Heart left ventricle (tissue), 16 donors: ENCODE measurements at places on chromosomes 12 and 14.

DNA sequence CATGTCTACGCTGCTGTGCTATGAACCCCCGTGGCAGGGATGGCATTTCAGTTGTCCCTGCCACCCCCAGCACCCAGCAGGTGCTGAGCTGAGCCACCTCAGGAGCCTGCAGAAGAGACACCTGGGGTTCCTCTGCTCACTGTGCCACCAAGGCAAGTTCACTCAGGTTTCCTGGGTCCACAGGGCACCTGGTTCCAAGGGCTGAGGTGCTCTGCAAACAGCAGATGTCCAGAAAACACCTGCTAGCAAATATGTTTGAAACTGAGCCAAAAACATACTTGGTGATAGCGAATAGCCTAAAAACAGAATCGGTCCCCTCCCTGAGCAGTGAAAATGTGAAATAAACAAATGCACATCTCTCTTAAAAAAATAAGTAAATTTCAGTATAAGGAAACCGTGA is 35.6 kb upstream of the GPR68 start:
- no peak for DNase-seq

- DNase-seq, result peak; percentile 88
Observed at GRCh38 chr12:54419088-54419887, at the start of gene ITGA5. TSS of gene ITGA5 (minus strand) at chr12:54419266. CDS start at chr12:54419198, 68 bp downstream.

- DNase-seq, result no peak
Observed at GRCh38 chr12:21438643-21439042, 1.2 kb downstream of the PYROXD1 start.

DNA sequence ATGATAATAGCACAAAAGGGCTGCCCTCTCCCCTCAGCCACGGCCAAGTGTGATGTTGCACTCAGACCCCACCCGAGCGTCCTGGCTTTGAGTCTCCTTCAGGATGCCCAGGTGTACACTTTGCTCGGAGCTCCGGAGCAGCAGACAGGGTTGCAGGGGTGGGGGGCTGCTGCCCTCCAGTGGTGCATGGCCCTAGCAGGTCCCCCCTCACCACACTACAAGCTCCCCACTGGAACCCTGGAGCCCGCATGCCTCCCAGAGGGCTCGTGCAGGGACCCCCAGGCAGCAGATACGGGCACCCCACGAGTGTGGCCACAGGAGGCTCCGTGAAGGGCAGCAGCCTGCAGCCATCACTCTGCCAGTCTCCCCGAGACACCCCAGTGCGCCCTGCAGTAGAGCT is 69.9 kb upstream of the C14orf180 start:
- no peak for DNase-seq

DNA sequence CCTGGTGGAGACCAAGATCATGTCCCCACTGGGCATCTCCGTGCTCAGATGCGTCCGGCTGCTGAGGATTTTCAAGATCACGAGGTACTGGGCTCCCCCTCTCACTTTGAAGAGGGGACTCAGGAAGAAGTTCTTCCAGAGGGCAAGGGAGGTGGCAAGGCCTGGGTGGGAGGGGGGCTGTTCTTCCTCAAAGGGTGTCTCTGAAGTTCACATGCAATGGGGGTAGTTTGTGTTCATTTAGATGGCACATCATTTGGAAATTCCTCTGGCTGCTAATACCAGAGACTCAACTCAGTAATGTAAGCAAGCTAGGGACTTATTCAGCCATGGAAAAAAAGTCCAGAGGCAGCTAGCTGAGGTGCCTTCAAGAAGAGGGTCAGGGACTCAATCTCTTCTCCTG is 227.1 kb upstream of the FKBP4 start:
- no peak for DNase-seq

GRCh38 chr12:125533434-125534029 is 468.3 kb downstream of the AACS start:
- no peak for DNase-seq

GRCh38 chr12:79661629-79662028 is 29.1 kb downstream of the PAWR start:
- no peak for DNase-seq

DNA sequence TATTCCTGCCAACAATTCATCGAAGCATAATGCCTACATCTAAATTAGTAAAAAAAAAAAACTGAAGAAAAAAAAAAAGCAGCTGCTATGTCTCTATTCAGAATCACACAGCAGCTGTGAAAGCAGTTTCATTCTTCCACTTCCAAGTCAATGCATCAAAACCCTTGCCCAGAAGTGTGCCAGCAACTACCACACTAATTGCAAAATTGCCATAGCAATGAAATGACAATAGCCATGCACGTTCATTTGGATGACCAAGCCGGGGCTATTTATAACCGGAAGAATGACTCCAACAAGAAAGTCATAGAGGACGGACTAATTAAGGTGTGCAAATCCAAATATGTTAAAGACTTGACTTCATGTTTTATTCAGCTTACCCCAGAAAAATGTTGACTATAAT is 42.5 kb downstream of the SLC2A13 start:
- peak; percentile 26 for DNase-seq

GRCh38 chr12:91126516-91126915 is 15.2 kb upstream of the LUM start:
- no peak for DNase-seq

DNA sequence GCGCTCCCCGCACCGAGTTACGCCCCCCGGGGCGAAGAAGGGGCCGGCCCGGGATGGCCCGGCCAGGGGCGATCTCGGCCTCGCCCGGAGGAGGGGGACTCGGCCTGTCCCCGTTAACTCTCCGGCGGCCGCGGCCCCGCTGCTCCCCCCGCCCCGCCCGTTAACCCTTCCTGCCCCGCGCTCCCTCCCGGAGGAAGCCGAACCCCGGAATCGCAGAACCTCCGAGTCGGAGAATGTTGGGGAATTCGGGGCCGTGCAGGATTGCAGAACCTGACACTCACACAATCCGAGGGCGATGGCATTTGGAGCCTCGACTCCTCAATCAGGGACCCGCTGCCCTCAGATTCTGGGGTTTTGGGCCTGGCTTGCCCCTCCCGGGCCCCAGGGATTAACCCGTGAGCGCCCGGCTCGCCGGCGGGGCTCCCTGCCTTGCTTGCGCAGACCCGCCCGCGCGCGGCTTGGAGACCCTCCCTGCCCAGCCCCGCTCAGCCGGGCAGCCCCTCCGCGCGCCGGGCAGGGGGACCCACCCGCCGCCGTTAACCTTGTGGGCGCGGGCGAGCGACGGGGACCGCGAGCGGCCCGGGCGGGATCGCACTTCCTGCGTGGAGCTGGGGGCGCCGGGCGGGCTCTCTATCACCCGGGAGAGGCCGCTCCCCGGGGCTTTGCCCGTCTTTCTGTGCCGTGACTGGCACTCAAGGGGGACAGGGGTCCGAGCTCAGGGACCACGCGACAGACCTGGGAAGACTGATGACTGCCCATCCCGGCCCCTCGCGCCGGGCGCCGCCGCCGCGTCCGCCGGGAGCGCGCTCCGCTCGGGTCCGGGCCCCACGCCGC is 18.8 kb downstream of the BEGAIN start:
- DNase-seq, result no peak

DNA sequence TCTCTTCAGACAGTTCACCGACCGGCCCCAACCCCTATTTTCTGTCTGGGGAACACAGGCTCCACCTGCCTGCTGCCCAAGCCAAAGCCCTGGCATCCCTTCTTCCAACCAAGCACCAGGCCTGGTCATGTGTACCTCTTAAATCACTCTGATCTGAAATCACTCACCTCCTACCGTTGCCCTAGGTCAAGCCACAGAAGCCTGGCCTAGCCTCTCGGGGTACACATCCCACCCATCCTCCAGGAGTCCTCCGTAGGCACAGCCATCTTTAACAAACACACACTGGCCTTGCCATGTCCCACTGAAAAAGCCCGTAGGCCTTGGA is 81.8 kb downstream of the IRF2BPL start:
- DNase-seq, result no peak

DNA sequence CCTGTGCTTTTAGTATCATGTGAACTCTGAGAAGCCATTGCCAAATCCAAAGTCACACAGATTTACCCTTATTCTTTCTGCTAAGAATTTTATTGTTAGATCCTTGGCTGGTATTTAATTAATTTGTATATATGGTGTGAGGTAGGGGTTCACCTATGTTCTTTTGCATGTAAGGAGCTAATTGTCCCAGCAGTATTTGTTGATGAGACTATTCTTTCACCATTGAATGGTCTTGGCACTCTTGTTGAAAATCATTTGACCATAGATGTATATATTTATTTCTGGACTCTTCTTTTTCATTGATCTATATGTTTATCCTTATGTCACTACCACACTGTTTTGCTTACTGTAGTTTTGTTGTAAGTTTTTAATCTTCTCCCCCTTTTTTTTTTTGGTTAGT is 26.2 kb downstream of the G2E3 start:
- DNase-seq, result no peak

- no peak for DNase-seq
Observed at GRCh38 chr12:58925111-58925611, 4.9 kb upstream of the LRIG3 start.

GRCh38 chr14:57352396-57353170 is 37.8 kb upstream of the NAA30 start:
- no peak for DNase-seq

DNA sequence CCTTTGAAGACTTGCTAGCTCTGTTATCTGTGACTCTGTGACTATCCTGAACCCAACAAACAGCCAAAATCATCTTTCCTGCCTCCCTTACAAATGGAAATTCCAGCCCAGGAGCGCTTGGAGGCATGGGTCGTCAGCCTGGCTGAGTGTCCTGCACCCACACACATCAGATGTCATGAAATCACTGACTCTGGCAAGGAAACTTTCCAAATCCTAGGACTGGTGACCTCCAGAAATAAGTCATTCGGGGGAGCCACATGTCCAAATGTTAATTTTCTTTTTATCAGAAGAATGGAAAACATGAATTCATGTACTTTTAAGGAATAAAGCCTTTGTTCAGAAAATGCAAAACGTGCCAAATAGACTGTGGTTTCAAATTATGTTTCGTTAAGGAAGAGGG is 96.3 kb upstream of the EVL start:
- no peak for DNase-seq

- DNase-seq, result no peak
Observed at GRCh38 chr14:31596342-31597095, 35.3 kb downstream of the NUBPL start.

GRCh38 chr12:52260361-52261207 is 13.9 kb upstream of the KRT86 start:
- no peak for DNase-seq

DNA sequence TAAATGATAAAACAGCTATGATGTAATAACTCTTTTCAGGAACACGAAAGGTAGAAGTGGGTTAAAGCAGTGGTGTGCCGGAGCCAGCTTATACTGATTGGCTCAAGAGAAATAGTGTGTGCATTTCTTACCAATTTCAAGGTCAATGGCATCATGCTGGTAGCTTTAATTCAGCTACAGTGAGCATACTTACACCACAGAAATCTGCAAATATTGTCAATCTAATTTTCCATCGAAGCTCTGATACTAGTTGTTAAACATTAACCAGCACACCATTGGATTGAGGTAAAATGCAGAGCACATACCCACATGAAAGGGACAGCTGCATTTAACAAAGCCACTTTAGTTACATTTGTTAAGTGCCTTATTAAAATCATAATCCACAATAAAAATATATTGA is 225.7 kb downstream of the KCNC2 start:
- no peak for DNase-seq

DNA sequence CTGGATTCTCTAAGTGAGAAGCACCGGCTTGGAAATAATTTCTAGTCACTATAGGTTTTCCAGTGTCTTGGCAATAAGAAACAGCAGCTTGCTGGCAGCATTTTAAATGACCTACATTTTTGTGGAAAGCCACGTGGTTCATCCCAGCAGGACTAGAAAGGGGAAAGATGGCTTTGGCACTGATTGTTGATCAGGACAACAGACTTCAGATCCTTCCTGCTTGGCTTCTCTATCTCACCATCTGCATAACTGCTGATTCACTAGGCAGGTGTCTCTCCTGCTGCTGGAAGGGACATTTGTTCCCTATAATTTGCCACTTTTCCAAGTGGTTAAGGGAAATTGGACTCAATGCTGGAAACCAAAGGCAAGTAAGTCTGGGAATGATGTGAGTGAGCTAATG is 131.0 kb downstream of the TTC8 start:
- DNase-seq, result no peak

- no peak for DNase-seq
Observed at GRCh38 chr12:42342028-42342427, 16.1 kb downstream of the PPHLN1 start.

- peak; percentile 38 for DNase-seq
Observed at GRCh38 chr12:89098441-89099112, 253.7 kb downstream of the DUSP6 start.

DNA sequence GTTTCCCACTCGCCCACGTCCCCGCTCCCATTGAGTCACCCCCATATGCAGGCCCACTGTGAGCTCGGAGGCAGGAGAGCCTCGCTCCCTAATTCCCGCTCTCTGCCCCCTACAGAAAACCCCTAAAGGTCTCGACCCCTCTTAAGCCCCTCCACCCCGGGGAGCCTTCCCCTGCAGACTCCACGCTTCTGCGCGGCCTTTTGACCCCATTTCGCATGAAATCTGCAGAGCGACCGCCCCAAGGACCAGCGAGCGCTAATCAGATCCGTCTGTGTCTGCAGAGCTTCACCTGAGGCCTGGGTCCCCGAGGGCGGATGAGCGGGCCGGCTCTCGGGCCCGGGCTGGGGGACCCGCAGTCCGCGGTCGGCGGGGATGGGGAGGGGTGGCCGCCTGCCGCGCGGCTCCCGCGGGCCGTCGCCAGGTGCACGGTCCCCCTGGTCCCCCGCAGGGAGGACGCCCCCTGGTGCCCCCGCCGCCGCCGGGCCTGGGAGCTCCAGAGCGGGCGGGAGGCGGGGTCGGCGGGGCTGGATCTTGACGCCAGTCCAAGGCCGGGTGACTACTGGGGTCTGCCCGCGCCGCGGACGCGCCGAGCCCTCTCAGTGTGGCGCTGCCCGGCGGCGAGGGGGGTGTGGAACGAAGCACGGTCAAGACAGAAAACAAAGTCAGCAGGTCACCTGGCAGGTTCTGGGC is 10.1 kb downstream of the BMP4 start:
- DNase-seq, result no peak

DNA sequence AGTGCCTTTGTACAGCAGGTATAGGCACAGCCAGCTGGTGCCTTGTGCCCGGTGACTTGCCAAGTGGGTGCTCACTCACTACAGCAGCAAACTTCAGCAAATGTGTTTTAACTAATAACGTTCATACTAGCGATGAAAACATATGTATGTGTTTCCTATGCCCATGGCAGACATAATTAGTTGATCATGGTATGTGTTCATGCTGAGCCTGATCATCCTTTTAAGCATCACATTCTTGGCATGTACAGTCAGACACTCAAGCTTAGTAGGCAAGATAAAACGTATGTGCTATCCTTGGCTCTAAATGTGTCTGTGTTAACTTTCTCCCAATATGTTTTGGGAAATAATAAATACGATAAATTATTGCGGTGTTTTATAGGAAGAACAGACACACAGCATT is 55.6 kb downstream of the RASSF8 start:
- DNase-seq, result no peak

GRCh38 chr12:76504606-76505005 is 55.0 kb downstream of the OSBPL8 start:
- no peak for DNase-seq
